NCI-H187 treated with DMSO at 0.1 percent for 48 hours (cell line): ENCODE measurements at places on chromosomes 11 and 22.

DNA sequence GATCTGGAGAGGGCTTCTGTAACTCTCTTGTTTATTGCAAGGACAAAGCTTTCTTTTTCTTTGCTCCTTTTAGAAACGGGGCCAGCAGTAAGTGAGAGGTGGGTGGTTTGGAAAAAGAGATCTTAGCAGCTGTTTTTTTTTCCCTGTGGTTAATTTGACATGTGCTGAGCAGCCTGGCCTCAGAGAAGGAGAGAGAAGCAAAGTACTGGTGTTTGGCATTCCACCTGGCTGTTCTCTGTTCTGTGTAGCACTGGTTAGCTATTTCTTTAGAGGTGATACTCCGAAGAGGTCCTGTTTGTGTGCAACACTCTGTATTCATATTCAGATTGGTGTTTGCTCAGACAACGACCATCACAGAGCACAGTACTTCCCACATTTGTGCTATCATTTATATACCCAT, 80.8 kb upstream of the SORL1-AS1 start:
- no peak for DNase-seq

GRCh38 chr11:122097419-122098001, 18.5 kb downstream of the BLID start:
- DNase-seq, result peak; percentile 52

- DNase-seq, result no peak
Observed at GRCh38 chr22:35781898-35782297, 64.2 kb downstream of the APOL5 start.

DNA sequence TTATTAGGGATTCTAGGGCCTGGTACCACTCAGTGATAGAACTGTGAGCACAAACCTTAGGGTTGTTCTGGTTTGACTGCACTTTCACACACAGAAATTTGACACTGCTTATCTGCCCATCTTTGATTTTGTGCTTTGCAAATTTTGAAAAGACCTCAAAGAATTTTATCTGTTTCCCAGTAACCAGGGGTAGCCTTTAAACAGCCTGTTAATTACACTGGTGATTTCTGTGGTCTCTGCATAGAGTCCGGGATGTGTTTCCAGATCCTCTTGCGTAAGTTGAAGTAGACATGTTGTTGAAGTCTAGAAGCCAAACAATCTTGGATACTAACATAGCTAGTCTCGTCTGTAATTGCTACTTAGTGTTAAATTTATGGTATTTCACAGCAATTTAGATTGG, 75.3 kb downstream of the C22orf31 start:
- DNase-seq, result no peak

DNA sequence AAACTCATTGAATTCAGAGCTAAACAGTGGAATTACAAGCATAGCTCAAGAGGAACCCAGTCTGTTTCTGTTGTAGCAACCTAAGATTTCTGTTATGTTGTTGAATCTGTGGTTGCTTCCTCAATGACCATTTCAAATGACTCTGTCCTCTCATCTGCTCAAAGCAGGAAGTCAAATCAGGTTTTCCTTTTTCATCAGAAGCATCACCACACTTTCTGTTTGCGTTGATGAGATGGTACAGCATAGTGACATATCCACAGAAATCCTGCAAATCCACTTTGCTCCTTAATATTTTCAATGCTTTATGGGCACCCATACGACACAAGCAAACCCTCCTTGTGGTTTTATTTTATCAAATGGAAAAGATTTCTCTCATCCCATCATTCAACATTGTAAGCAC, 12.6 kb upstream of the UCP2 start:
- no peak for DNase-seq

- no peak for DNase-seq
Observed at GRCh38 chr11:76824083-76824939, 36.4 kb upstream of the ACER3 start.

- DNase-seq, result no peak
Observed at GRCh38 chr22:22799561-22799960, 88.1 kb upstream of the IGLL5 start.

- DNase-seq, result no peak
Observed at GRCh38 chr22:50083462-50084079, 1.7 kb downstream of the MLC1 start.

GRCh38 chr11:78361228-78361627, 56.4 kb downstream of the GAB2 start:
- no peak for DNase-seq

DNA sequence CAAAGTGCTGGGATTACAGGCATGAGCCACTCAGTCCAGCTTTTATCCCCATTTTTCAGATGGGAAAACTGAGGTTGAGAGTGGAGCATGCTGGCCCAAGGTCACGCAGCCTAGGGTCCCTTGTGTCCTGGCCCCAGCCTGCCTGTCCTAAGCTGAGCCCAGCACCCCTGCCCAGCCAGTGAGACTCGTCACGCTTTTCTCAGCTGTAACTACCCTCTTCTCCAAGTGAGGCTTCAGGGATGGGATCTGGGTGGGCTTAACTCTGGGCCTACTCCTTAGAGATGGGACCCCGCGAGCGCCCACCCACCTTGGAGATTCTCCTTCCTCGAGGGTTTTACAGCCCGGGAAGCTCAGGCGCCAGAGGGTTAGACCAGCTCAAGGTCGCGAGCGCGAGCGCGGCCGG, 390 bp upstream of the TMEM151A start:
- no peak for DNase-seq

GRCh38 chr11:114912826-114913225, 234.5 kb downstream of the NXPE2 start:
- no peak for DNase-seq

- DNase-seq, result no peak
Observed at GRCh38 chr11:61131186-61131585, 28.9 kb downstream of the CD5 start.

DNA sequence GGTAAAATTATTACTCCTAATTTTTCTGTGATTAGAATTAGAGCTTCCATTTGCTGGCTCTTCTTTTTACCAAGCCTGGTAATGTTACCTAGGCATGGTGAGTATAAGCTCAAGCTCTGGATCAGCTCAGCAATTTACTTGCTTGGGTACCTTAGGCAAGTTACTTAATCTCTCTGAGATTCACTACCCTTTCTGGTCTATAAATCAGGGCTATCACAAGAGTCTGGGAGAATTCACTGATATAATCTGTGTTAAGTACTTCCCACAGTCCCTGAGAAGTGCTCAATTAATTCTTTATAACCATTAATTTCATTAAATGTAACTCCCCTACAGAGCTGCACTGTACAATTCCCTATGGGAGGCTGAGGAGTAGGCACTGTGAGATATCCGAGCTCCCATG, 44.2 kb downstream of the TMEM123 start:
- DNase-seq, result no peak

DNA sequence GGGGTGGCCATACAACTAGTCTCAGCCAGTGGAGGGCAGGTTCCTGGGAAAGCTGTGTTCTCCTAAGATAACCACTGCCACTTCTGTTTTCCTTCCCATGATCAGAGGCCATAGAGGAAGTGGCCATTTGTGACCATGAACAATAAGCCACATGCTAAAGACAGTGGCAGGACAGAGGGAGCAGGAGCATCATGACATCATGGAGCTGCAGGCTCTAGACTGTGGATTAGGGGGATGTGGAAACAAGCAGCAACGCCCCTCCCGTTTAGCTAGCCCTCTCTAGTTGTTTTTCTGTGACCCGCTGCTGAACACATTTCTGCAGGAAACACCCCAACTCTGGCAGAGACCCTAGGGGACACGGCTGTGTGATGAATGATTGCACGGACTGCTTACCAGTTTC, 195.0 kb upstream of the NECTIN1 start:
- no peak for DNase-seq

DNA sequence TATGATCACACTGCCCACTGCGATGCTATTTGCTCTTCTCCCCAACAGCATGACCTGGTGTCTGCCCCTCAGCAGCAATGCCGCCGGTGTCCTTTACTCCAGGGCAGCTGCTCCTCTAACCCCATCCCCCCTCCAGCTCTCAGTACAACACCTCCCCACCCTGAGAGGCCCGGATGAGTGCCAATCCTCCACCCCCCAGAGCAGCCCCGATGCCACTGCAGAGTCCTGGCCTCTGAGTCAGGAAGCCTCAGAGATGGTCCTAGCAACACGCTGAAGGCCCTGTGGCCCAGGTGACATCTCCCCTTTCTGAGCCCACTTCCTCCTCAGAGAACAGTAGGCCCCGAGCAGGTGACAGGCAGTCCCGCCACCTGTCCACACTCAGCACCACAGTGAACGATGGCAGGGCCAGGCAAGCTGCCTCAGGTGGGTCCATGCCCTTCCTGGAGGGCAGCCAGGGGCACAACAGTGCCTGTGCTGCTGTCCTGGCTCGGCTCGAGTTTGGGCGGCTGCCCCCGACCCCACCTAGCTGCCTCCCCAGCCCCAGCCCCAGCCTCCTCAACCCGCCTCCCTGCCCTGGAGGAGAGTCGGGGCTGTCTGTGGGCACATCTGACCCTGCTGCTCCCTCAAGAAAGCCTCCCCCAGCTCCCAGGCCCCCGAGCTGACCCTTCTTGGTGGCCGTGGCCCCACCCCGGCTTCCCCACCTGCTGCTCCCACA, 3.9 kb upstream of the NDUFS8 start:
- DNase-seq, result no peak

- no peak for DNase-seq
Observed at GRCh38 chr11:112321501-112322172, 61.0 kb upstream of the PLET1 start.

DNA sequence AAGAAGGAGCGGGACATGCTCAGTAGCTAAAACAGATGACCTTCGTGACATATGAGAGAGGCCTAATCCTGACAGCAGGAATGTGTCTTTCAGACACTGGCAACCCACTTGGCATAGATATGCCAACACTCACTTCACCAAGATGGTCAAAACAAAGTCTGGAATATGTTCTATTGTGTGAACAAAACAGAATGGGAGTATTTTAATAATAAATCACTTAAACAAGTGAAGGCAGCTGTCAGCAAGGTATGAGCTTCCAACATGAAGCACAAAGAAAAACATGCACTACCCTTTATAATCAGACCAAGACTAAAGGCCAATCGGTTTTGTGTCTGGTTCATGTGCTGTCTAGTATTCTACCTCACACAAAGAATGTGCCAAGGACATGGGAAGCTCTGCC, 23.1 kb downstream of the CCDC34 start:
- no peak for DNase-seq

- no peak for DNase-seq
Observed at GRCh38 chr11:14132312-14132711, 169.8 kb downstream of the SPON1 start.

- no peak for DNase-seq
Observed at GRCh38 chr11:77761491-77761890, 59.0 kb downstream of the RSF1 start.

DNA sequence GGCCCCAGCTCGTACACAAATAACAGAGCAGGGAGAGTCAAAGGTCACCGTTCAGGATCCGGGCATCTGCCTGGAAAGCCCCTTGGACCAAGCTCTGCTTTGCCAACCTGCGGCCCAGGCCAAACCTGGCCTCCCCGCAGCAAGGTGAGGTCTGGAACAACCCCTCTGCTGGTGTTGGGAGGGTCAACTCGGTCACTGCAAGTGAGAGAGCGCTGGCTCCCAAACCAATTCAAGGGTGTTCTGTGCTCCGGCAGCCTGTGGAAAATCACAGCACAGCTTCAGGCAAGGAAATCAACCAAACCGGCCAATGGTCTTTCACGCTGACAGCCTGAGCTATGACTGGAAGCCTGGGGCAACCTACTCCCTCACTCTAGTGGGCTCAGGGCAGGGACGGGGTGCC, 63.4 kb downstream of the MYH9 start:
- DNase-seq, result no peak

- no peak for DNase-seq
Observed at GRCh38 chr11:507727-508515, 879 bp upstream of the RNH1 start.

- DNase-seq, result no peak
Observed at GRCh38 chr11:25958045-25958444, 373.9 kb upstream of the ANO3 start.

DNA sequence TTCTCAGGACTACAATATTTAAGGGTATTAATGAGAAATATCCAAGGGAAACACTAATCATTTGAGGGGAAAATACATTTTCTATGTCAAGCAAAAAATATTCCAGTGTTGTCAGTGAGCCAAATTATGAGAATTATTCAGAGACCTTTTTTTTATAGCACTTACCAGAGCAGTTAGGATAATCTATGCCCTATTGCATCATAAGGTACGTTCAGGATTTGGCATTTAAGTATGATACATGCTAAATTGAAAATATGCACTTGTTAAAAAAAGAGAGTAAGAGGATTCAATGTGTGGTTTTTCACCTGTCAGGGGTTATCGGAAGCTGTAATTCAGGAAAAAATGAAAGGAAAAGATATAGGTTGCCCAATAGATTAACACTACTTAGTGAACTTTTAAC, 17.2 kb upstream of the MPPED2 start:
- DNase-seq, result no peak

- no peak for DNase-seq
Observed at GRCh38 chr11:134069426-134070341, 812 bp downstream of the JAM3 start.

- DNase-seq, result no peak
Observed at GRCh38 chr11:130718120-130718519, 198.2 kb downstream of the SNX19 start.

DNA sequence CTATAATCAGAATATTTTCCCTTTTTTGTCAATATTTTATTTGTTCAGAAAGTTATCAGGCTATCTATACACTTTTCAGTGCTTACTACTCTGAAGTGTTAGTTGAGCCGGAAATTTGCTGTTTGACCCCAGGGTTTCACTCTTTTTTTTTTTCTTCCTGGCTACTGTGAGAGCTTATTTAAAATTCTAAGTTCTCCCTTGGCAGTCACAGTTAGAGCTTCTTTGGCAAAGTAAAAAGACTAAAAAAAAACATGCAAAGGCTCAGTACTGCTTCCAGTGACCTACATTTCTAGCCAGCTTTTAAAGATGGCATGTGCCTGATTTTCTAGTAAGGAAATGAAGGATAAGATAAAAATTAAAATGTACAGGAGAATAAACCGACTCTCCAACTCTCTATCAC, 48.4 kb downstream of the ELP4 start:
- no peak for DNase-seq

GRCh38 chr22:49703990-49704344, 123.7 kb downstream of the BRD1 start:
- no peak for DNase-seq

DNA sequence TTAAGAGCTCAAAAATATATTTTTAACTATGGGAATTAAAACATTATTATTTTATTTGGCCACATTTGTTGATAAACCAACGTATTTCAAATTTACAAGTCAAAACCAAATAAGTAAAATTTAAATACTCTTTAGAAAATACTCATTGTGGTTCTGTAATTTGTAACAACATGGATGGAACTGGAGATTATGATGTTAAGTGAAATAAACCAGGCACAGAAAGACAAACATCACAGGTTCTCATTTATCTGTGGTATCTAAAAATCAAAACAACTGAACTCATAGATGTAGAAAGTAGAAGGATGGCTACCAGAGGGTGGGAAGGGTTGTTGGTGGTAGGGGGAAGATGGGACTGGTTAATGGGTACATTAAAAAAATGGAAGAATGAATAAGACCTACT, 50.8 kb downstream of the STK33 start:
- DNase-seq, result no peak

DNA sequence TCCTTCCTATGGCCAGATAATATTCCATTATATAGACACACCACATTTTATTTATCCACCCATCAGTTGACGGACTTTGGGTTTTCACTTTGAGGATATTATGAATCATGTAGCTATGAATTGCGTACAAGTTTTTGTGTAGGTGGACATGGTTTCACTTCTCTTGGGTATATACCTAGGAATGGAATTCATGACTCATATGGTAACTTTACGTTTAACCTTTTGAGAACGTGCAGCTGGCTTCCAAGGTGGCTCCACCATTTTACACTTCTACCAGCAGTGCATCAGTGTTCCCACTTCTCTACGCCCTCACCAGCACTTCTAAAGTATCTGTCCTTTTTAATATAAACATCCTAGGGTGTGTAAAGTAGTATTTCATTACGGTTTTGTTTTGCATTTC, 112.0 kb downstream of the PLEKHA7 start:
- DNase-seq, result no peak
